ENCODE measurements at places on chromosomes 4 and X. TPM values are rescaled to one million over a fixed set of nuclear protein-coding genes. Genes with fewer than 3 reads are reported as not detected.

RBMXL3 gene
- total RNA-seq = not detected

DNA sequence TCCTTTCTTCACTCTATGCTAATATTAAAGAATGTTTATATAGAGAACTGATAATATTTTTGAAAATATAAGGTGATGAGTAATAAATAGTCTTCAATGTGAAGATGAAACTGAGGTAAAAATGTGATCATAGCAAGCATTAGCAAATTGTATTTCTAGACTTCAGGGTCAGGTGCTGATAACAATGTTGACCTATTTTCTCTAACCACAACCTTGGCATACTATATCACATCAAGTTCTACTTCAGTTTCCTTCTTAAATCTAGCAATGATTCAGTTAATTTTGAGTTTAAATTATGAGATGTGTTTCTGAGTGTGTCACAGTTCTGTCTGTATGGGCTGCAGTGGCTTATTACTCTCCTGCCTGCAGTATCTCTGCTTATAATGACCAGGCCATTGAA, 209.4 kb downstream of the RAPGEF2 start:
- DNase-seq = no peak

DNA sequence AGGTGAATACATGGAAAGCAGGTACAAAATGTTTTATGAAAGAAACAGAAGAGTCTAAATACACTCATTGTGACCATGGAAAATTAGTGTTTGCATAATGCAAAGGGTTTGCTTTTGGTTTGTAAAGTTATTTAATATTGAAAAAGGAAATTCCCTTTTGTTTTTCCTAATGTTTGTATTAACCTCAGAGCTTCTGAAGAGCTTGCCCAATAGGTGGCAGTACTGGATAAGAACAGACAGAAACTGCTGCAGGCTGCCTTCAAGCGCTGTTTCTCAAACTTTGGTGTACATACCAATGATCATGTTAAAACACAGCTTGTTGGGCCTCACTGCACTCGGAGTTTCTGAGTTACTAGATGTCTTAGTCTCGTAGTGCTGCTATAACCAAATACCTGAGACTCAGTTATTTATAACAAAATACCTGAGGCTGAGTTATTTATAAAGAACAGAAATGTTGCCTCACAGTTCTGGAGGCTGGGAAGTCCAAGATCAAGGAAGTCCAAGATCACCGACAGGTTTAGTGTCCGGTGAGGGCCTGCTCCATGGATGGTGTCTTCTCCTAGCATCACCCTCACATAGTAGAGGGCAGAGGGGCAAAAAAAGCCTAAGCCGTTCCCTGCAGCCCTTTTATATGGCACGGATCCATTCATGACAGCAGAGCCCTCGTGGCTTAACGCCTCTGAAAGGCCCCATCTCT, 54.2 kb downstream of the SUPT20HL2 start:
- DNase-seq = peak; percentile 31

DNA sequence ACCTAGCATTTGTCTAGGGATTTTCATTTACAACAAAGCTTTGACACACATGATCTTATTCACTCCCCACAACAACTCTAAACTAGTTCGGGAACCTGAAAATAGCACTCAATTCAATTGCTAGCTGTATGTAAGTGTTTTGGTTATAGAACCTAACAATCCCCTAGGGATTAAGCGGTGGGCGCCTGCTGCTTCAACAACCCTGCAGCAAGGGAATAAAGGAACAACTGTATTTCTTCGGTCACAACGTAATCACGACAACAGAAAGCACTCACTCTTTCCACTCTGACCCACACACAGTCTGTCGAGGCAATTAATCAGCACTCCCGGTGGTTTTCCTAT, 674 bp upstream of the DIAPH2 start:
- no peak for DNase-seq

- DNase-seq = no peak
These were observed 116.7 kb downstream of the TMA16 start for GRCh38 chr4:163611182-163611581.

- no peak for DNase-seq
These were observed 317.9 kb upstream of the DIPK2B start for GRCh38 chrX:45518552-45518951.

- DNase-seq = no peak
These were observed 52.3 kb upstream of the SMIM31 start for GRCh38 chr4:164701665-164702064.
